ENCODE measurements at places on chromosomes 1 and 21.

DNA sequence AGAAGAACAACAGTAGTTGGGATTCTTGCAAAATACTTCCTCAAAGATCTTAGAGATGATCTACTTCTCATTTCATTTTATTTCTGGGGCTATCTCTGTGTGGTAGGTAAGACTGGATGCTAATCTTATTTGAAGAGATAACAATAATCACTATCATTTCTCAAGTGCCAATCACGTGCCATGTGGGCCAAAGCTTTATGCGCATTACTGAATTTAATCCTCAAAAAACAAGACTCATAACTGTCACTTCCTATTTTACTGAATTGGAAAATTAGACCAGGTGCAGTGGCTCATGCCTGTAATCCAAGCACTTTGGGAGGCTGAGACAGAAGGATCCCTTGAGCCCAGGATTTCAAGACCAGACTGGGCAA is 121.7 kb downstream of the KCNN3 start:
- no peak for DNase-seq

DNA sequence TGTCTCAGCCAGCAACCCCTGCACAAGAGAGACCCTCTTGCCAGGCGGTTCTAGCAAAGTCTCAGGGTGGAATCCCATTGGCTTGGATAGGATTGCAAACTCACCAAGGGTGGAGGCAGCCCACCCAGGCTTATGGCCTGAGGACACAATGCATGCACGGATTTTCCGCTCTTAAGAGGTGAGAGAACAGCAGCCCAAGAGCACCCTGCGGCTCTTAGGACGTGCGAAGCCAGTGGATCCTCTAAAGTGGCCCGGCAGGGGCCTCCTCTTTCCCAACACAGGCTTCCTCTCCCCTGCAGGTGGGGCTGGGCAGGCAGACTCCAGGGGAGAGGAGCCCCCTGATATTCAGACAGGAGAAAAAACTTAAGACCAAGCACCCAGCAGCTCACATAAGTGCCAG is 31.2 kb upstream of the TMEM51 start:
- no peak for DNase-seq

DNA sequence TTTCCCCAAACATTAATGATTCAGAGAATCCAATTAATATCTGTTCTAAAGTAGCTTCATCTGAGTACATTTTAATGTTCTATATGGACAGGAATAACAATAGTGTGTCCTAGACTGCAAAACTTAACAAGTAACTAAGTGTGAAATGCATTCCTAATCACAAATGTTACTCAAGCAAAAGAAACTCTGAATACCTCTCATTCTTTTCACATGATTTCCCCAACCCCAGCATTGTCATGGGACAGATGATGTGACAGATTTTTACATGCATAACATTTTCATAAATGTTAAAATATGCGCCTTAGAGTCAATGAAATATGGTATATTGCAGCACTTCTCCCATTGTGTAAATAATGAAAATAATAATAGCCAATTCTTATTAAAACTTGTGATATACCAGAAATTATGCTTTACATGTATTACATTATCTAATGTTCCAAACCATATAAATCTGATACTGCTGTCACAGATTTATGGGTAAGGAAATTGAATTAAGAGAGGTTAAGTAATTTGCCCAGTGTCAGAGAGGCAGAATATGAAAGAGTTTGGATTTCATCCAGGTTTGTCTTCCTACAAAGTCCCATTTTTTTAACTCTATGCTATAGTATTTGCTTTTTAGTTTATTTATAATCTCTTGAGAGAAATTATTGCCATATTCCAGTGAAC is 269.4 kb downstream of the LRRC7 start:
- no peak for DNase-seq

- DNase-seq: no peak
These were observed 1.9 kb upstream of the DCAF6 start for GRCh38 chr1:167934426-167935215.

DNA sequence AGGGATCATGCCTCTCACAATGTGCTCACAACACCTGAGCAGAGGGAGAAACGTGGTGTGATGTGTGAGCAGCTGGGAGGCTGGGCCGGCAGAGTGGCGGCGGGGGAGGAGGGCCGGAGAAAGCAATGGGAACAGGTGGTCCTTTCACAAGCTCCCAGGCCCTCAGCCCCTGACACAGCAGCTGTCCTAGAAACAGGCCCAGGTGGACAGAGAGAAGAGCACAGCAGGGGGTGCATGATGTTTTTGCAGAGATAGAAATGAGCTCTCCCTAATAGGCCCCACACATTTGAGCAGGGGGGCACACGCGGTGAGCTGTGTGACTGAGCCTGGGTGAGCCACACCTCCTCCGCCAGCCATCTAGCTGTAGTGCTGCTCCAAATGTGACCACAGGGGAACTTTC is 7.6 kb upstream of the RGS16 start:
- DNase-seq: no peak

- DNase-seq: no peak
These were observed 540 bp upstream of the C1orf198 start for GRCh38 chr1:230868736-230869385.

DNA sequence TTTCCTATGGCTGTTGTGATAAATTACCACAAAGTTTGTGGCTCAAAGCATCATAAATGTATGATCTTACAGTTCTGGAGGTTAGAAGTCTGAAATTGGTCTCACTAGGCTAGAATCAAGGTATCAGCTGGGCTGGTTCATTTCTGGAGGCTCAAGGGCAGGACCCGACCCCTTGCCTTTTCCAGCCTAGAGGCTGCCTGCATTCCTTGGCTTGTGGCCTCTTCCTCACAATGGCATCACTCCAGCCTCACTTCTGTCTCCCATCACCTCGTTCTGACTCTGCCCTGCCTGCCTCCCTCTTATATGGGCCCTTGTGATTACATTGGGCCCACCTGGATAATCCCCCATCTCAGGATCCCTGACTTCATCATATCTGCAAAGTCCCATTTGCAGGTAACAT is 8.0 kb downstream of the COQ8A start:
- DNase-seq: no peak

DNA sequence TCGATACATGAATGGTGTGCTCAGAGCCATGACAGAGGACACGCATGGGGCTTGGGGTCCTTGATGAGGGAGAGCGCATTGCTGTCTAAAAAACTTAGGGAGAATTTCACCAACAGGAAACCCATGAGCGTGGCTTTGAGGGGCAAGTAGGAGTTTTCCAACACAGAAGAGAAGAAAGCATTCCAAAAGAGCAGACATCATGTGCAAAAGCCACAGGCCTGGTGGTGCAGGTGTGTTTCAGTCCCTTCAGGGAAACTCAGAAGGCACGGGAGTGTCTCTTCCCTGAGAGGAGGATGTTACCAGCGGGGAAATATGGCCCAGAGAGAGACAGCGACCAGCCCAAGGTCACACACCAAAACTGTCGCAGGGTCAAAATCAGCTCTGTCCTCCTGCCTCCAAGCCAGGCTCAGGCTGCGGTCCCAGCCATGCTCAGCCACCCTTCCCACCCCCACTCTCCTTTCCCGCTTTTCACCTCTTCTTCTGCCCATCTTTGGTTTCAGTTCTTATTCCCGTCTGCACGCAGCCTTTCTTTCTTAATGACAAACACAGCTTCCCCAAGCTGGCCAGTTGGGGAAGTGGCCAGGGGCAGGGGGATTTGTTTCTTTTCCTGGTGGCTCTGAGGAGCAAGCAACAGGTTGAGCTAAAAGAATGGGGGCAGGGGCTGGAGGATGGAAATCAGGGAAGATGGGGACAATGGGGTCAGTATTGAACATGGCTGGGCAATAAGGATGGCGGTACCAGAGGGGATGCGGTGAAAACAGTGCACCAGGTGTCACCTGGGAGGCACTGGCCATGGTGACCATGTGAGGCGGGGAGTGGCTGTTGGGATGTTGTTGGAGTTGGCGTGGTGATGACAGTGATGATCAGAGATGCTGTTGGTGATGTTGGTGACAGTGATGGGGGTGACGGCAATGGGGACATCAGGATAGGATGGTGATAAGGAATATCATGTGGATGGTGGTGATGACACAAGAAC is 10.3 kb downstream of the LAPTM5 start:
- no peak for DNase-seq

- DNase-seq: no peak
These were observed 208.4 kb downstream of the ROR1 start for GRCh38 chr1:63982201-63982600.

- peak; percentile 51 for DNase-seq
These were observed at the start of gene IRF6 for GRCh38 chr1:209805875-209806760. Gene IRF6 (minus strand): TSS chr1:209806142. CDS start chr1:209801413, 4,729 bp downstream.

GRCh38 chr21:40687625-40688024 is 159.3 kb downstream of the DSCAM start:
- no peak for DNase-seq

- DNase-seq: no peak
These were observed 24.5 kb upstream of the SLC1A7 start for GRCh38 chr1:53166912-53167311.

- no peak for DNase-seq
These were observed 48.9 kb upstream of the DIP2A start for GRCh38 chr21:46409641-46410406.

- DNase-seq: peak; percentile 41
These were observed 291.8 kb upstream of the USP24 start for GRCh38 chr1:55506740-55507577.

DNA sequence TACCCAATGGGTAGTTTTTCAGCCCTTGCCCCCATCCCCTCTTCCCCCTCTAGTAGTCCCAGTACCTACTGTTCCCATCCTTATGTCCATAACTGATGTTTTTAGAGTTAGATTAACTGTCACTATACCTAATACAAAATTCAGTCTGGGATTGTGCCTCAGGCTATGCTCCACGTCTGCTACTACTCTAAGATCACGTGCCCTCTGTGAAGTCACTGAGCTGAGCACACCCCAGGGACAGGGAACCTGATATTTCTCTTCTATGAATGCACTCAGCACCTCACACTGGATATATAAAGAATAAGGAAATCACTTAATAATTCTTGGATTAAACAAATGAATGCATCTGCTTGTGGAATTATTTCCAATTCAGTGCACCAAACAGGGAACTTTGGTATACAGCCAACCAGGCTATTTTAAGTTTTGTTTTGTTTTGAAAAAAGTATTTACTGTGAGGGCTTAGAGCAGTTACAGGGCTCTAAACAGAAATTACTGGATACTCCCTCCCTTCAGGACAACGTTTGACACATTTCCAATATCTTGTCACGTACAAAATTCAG is 307.9 kb downstream of the SMYD3 start:
- no peak for DNase-seq

DNA sequence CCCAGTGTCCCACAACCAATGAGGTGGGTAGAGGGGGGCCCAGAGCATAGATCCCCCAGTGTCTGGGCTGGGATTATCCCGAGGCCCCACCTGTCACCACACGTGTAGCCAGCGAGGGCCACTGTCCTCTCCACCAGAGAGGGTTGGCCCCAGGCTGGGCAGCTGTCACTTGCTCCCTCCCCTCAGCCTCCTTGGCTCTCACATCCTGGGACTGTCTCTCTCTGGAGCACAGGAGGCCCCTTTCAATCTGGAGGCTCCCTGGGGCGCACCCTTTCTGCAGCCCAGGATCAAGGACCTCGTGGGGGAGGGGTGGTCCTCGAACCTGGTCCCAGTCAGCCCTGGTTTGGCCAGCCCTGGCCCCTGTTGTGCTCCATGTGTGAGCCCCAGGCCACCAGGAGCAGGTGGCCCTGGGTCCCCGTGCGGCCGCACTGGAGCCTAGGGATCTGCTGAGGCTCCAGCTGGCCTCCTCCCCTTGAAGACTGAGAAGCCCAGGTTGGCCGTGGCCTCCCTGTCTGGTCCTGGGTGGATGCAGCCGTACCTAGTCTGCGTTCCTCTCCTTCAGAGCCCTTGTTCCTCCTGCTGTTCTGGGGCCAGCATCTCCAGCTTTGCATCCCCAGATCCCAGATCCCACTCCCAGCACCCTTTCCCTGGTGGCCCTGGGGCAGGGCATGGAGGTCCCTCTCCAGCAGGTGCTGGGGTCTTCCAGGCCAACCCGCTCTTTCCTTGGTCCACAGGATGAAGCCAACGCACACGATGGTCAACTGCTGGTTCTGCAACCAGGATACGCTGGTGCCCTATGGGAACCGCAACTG is 6.7 kb downstream of the TMEM201 start:
- DNase-seq: no peak

- peak; percentile 54 for DNase-seq
These were observed 20.4 kb upstream of the GNG12 start for GRCh38 chr1:67853704-67854103.

GRCh38 chr1:51627672-51628071 is 10.8 kb downstream of the OSBPL9 start:
- no peak for DNase-seq

- DNase-seq: no peak
These were observed 28.9 kb upstream of the LYPLAL1 start for GRCh38 chr1:219144658-219145315.

GRCh38 chr1:154154534-154155191 is at the start of gene NUP210L:
Gene NUP210L (minus strand): TSS chr1:154155073.
- peak; percentile 34 for DNase-seq

DNA sequence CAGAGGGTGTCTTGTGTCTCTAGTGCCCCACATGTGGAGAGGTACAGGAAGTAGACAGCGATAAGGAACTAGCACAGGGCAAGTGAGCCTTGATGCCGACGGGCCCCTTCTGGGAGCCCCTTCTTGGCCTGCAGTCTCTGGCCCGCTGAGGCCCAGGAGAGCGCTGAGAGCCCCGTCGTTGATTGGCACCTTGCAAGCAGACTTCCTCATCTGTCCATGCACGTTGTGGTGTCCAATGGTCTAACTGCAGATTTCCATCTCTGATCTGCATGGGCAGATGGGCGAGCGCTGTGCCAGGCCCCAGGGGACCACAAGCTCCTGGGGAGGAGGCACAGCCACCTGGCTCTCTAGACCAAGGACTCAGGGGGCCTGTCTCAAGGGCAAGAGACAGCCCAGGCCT is 32.4 kb downstream of the PLEKHA6 start:
- no peak for DNase-seq

DNA sequence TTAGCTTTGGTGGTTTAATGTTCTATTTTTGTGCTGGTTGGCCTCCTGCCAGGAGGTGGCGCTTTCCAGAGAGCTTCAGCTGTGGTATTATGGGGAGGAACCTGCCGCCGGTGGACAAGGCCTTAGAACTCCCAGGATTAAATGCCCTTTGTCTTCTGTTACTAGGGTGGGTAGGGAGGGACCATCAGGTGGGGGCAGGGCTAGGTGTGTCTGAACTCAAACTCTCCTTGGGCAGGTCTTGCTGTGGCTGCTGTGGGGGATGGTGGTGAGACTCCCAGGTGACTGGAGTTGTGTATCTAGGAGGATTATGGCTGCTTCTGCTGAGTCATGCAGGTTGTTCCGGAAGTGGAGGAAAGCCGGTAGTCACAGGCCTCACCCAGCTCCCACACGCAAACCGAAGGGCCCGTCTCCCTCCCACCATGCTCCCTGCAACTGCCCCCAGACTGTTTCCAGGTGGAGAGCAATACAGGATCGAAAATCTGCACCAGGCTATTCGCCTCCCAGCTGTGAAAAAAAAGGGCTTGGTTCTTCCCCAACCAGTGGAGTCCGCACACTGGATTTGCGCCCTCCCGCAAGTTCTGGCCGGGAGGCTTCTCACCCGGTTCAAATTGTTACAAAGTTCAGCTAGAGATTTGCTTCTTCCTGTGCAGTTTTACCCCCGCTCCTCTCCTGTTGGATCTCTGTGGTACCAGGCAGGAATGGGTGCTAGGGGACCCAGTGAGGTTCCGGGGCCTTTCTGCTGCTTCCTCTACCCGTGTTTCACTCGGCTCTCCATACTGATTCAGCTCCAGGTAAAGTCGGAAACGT is 220.5 kb downstream of the CENPF start:
- DNase-seq: no peak
